ENCODE measurements at places on chromosomes 7 and 10. TPM values are rescaled to one million over a fixed set of nuclear protein-coding genes. Genes with fewer than 3 reads are reported as not detected.

- no peaks in the 10 kb centered on the region for H3K36me3 ChIP-seq
- no peaks in the 10 kb centered on the region for H3K27me3 ChIP-seq
- no peak overlapping the region for H3K27ac ChIP-seq
- H3K4me1 ChIP-seq: no peaks in the 10 kb centered on the region
- DNase-seq: no peak
Measured at GRCh38 chr7:2785071-2785500, 59.0 kb downstream of the GNA12 start.

- H3K36me3 ChIP-seq: no peaks in the 10 kb centered on the region
Measured at GRCh38 chr7:96414931-96415292, 93.0 kb upstream of the SLC25A13 start.

The ALOX5 gene
- 6.1 TPM for total RNA-seq

- no peaks in the 10 kb centered on the region for H3K36me3 ChIP-seq
- no peaks in the 10 kb centered on the region for H3K27me3 ChIP-seq
- no peak overlapping the region for H3K27ac ChIP-seq
- DNase-seq: peak; percentile 80
Measured at GRCh38 chr10:101441541-101442455, 87.8 kb downstream of the BTRC start.

The MEST gene
- total RNA-seq: 49.5 TPM

The AKR1C3 gene
- total RNA-seq: 3.0 TPM

Measured in HCT116 (cell line).